Stimulated activated CD4-positive, alpha-beta T cell treated with anti-CD3 and anti-CD28 coated beads, Interleukin-1b, Interleukin-23, amount 100 ng/mL, for 48 hours (primary cell): ENCODE measurements at places on chromosomes 2 and 18.
A peak's percentile ranks its signal among the peaks of the same experiment; 100 is the strongest.

DNA sequence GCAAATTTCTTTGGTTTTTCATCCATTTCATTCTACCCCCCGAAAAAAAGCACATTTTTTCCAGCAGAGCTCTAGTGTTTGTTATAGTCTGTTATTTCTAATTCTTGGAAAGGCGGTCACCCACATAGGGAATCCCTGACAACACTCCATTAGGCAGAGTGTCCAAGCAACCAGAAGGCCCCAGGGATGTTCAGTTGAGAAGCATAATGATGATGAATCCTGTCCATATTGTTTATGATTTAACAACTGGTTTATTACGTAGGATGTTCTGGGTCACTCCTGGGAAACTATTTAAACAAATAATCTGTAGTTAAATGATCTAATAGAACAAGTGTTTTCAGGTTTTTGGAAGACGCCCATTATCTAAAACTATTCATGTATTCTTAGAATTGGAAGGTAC, 388.7 kb downstream of the TNS1 start:
- no peak for DNase-seq

DNA sequence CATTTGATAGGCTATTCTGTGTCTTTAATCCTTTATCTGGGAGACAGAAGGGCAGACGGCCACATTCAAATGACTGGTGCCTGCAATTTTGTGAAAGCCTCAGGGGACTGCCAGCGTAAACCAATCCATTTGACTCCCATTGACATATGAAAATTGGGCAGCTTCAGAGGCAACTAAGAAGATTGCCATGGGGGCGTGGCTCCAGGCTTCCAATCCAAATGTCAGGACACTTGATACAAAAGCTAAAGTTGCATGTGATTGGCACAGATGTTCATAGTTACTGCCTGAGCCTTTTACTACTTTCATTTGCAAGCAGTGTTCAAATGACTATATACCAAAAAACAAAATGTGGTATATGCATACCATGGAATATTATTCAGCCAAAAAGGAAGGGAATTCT, 42.0 kb downstream of the SPC25 start:
- DNase-seq = no peak

GRCh38 chr2:11080253-11081115, 74.8 kb upstream of the SLC66A3 start:
- DNase-seq = no peak

DNA sequence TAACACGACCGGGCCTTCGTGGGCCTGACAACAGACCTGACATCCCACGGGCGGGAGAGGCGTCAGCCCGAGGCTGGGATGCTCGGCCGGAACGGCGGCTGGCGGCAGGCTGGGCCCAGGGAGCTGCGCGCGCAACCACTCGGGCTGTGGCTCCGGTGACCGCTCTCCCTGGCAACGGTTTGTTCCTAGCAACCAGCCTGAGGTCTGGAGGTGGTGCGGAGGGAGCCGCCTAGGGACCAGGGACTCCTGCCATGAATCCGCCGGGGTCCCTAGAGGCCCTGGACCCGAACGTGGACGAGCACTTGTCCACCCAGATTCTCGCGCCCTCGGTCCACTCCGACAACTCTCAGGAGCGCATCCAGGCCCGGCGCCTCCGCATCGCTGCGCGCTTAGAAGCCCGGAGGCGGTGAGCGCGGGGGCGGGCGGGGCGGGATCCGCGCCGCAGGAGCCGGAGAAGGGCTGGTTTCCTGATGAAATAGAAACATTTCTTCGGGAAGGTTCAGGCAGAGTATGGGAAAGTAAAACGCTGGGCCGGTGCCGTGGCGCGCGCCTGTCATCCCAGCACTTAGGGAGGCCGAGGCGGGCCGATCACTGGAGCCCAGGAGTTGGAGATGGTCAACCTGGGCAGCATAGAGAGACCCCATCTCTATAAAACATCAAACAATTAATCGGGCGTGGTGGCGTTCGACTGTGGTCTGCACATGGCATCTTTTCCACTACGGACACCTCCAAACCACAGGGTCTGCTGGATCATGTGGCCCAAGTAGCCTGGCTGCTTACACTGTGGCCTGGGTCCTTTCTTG, at the start of gene DRC1:
Gene DRC1 (plus strand): TSS at position 182 of the 803 bp plus-strand sequence. CDS start 70 bp downstream, at position 252.
- DNase-seq = peak; percentile 16

DNA sequence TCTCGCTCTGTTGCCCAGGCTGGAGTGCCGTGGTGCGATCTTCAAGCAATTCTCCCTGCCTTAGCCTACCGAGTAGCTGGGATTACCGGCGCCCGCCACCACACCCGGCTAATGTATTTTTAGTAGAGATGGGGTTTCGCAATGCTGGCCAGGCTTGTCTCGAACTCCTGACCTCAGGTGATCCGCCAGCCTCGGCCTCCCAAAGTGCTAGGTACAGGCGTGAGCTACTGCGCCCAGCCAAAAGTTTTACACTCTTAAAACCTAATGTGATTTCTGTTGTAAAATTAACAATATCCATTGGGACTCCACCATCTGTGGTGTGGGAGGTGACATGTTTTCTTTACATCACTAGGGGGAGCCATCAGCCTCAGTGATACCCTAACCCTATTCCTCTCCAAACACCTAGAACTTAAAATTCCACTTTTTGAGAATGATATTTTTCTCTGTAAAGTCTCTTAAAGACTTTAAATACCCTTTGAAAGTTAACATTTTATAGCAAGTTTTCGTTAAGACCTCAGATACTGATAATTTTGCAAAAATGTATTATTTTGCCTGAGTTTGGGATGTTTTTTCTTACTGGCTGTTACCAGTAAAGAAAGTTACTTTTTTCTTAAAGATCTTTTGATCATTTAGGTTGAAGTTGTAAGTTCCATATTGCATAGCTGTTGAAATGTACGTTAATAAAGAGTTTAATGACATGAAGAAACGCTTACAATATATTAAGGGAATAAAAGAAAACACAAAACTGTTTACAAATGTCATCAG, 11.6 kb upstream of the EIF2AK2 start:
- no peak for DNase-seq

- no peak for DNase-seq
These were observed 74.4 kb downstream of the DDX18 start for GRCh38 chr2:117888897-117889296.

DNA sequence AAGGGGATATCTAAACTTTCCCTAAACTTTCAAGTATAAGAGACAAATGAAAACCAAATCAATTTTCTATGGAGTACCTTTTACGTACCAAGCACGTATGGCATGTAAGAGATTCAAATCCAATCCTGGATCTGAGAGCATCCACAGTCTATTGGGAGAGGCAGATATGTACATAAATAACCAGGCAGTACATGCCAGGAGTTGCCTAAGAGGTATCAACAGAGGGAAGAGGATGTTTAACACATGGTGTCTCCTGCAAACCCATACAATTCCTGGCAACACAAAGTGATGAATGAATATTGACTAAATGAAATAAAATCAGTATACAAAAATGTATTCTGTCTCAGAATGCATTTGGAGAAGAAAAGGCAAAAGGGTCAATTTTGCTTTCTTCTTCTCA, 116.6 kb downstream of the PIGN start:
- DNase-seq = no peak

GRCh38 chr2:211380041-211380440, 823.6 kb downstream of the CPS1 start:
- no peak for DNase-seq

GRCh38 chr2:241769819-241770184, 6.8 kb upstream of the GAL3ST2 start:
- DNase-seq = no peak

GRCh38 chr2:31217465-31218200, at the start of gene CAPN14:
CAPN14 (minus strand) TSS chr2:31217515; CDS start chr2:31205447, 12,068 bp downstream.
- DNase-seq = no peak

DNA sequence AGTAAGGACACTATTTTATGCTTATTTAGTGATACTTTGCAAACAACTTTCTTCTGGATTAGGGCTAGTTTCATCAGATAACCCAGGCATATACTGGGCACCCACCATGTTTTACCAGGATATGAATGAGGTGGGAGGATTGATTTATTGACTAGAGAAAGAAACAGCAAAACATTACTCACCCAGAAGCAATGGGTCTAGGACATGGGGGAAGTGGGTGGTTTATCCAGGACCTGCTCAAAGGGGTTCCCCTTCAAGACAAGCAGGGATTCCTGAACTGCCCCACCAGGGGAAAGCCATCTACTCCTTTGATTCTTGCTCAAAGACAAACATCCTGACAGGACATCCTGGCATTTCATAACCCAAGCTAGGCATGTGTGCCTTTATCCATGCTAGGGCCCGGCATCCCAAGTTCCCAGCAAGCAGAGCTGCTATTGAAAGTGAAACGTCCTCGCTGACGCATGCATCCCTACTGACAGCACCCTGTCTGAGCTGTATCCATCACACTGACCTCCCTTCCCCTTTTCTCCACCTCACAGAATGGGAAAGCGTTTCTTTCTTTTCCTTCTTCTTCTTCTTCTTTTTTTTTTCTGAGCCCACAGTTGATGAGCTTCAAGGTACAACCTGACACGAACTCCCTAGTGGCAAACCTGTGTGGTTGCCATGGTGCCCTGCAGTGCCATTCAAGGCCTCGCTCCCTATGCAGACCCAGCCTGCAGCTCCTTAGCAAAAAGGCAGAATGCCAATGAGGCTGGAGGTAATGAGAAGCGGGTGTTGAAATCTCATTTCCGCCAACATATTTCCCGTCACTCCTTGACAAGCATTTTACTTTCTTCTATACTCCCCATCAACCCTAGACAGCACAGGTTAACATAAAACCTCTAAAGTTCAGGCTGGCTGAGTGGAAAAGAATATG, 70.5 kb downstream of the CLHC1 start:
- DNase-seq = no peak

DNA sequence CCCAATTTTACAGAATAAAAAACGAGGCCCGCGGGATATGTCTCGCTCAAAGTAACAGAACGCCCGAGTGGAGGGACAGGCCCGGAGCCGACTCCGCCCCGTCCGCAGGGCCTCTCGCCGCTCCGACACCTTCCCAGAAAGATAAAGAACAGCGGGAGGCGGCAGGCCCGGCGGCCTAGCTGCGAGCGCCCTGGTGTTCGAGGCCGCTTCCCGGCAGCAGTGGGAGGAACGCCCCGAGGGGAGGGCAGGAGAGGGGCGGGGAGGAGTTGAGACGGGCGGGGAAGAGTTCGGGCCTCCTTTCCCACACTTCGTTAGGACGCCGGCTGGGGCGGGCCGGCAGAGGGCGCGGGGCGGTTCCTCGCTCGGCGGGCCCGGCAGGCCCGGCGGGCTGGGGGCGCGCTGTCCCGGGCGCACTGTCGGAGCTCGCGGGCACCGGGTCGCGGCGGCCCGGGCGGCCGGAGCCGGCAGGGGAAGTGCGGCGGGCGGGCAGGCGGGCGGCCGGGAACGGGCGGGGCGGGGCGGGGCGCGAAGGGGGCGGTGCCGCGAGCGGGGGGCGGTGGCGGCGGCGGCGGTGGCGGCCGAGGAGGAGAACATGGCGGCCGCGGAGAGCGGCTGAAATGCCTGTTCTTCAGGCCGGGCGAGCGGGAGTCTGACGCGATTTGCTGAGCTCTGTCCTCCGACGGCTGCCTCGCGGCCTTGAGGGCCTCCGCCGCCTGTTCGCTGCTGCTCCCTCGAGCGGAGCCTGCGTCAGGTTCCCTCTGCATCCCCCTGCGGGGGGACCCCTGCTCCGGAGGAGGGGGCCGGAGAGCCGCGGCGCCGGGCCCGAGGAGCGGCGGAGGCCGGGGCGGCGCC, at the start of gene NCOA1:
Gene NCOA1 (plus strand): TSS at position 565 of the 852 bp plus-strand sequence. CDS start 167,424 bp downstream, outside the sequence.
- DNase-seq = peak; percentile 93

DNA sequence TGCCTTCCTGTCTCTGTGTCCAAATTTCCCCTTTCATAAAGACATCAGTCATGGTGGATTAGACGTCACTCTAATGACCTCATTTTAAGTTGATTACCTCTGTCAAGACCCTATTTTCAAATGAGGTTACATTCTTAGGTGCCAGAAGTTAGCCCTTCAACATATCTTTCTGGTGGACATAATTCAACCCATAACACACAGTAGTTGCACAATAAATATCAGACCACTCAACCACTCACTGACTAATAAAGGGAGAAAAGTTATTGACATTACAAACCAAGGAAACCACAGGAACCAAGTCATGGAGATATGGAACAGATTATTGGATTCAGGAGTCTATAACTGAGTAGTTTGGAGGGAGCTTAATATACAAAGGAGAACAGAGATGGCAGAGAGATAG, 377.4 kb upstream of the ACVR2A start:
- DNase-seq = no peak

- peak; percentile 32 for DNase-seq
These were observed 722 bp downstream of the ACSL3 start for GRCh38 chr2:222861411-222862105.

DNA sequence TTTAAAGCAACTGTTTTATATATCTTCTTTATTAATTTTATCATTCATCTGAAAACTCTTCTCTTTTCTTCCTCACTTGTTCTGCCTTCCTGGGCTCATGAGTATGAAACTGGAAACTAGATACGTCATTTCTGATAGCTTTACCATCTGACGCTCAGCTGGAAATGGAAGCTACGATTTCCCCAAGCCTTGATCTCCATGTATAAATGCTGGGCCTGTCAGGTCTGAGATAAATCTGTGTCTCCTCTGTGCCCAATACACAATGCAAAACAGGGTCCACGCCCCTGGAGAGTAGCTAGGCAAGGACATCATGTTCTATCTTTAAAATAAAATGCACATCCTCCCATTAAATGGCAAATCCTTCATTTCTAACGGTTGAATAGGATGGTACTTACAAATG, 238.4 kb downstream of the AFF3 start:
- DNase-seq = no peak

- no peak for DNase-seq
These were observed 235.9 kb downstream of the EIPR1 start for GRCh38 chr2:3141696-3142095.

GRCh38 chr2:206647985-206648384, 5.7 kb downstream of the FAM237A start:
- no peak for DNase-seq

GRCh38 chr2:148493822-148494563, 150.6 kb upstream of the EPC2 start:
- DNase-seq = no peak

DNA sequence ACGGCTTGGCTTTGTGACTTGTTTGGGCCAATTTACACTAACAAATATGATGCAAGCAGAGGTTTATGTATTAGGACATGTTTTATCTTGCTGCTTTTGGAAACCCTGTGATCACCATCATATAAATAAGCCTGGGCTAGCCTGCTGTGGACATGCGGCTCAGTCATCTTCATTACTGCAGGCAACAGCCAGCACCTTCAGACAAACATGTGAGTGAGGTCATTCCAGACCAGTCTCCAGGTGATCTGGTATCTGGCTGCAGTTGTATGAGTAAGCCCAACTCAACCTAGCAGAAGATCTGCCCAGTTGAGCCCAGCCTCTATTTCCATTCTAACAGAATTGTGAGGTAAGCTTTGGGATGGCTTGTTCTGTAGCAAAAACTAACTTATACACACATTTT, 254.6 kb upstream of the ATP5MC3 start:
- no peak for DNase-seq

DNA sequence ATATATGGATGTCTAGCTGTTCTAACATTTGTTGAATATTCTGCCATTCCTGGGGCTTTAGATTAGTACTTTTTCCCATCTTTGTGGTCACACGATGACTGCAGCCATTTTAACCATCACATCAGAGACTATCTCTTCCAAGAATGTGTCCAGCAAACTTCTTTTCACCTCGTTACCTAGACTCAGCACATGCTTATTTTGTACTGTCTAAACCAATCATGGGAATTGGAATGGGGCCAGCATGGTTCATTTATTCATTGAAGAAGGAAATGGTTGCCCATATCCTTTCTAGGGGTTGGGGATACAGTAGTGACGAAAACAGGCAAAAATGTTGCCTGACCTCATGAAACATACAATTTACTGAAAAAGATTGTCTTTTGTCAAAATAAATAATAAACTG, 2.5 kb upstream of the VRK2 start:
- DNase-seq = no peak
